Sigmoid colon (tissue), 7 donors: ENCODE measurements at places on chromosomes 7 and 10. TPM values are rescaled to one million over a fixed set of nuclear protein-coding genes. Genes with fewer than 3 reads are reported as not detected.

The OR2A7 gene
- 0.83 TPM for total RNA-seq

The FZD1 gene
- 15.5 TPM for total RNA-seq

GRCh38 chr7:147852833-147853232, 737.7 kb upstream of the C7orf33 start:
- no peak for DNase-seq
- no peaks in the 10 kb centered on the region for H3K36me3 ChIP-seq
- no peaks in the 10 kb centered on the region for H3K4me1 ChIP-seq

- H3K27ac ChIP-seq, result no peak overlapping the region
- peak; percentile 70 for DNase-seq
- H3K27me3 ChIP-seq, result peaks cover 6% of the 10 kb centered on the region
- H3K36me3 ChIP-seq, result no peaks in the 10 kb centered on the region
- peaks cover 15% of the 10 kb centered on the region for H3K4me1 ChIP-seq
- H3K4me3 ChIP-seq, result peak overlapping the region; percentile 28
Observed at GRCh38 chr7:48035967-48036478, 680 bp downstream of the C7orf57 start.

GRCh38 chr10:129055225-129055624, 411.8 kb upstream of the MGMT start:
- no peaks in the 10 kb centered on the region for H3K4me1 ChIP-seq
- no peak overlapping the region for H3K4me3 ChIP-seq
- no peaks in the 10 kb centered on the region for H3K27me3 ChIP-seq
- no peak overlapping the region for H3K27ac ChIP-seq

GRCh38 chr10:108957681-108958080, 965.6 kb downstream of the XPNPEP1 start:
- H3K36me3 ChIP-seq, result no peaks in the 10 kb centered on the region
- no peak overlapping the region for H3K27ac ChIP-seq
- no peaks in the 10 kb centered on the region for H3K4me1 ChIP-seq
